ENCODE measurements at places on chromosomes 5 and 9.
A peak's percentile ranks its signal among the peaks of the same experiment; 100 is the strongest.

- no peak for DNase-seq
Measured at GRCh38 chr5:133934311-133934710, 34.1 kb downstream of the C5orf15 start.

- no peak for DNase-seq
Measured at GRCh38 chr5:115069087-115069968, 100.4 kb downstream of the TRIM36 start.

- DNase-seq: no peak
Measured at GRCh38 chr9:31185831-31186230, 1198.6 kb upstream of the ACO1 start.

GRCh38 chr5:181058786-181059296 lies 18.8 kb downstream of the BTNL9 start:
- DNase-seq: no peak

GRCh38 chr9:93346231-93347112 lies 105.0 kb upstream of the FAM120A start:
- DNase-seq: no peak

DNA sequence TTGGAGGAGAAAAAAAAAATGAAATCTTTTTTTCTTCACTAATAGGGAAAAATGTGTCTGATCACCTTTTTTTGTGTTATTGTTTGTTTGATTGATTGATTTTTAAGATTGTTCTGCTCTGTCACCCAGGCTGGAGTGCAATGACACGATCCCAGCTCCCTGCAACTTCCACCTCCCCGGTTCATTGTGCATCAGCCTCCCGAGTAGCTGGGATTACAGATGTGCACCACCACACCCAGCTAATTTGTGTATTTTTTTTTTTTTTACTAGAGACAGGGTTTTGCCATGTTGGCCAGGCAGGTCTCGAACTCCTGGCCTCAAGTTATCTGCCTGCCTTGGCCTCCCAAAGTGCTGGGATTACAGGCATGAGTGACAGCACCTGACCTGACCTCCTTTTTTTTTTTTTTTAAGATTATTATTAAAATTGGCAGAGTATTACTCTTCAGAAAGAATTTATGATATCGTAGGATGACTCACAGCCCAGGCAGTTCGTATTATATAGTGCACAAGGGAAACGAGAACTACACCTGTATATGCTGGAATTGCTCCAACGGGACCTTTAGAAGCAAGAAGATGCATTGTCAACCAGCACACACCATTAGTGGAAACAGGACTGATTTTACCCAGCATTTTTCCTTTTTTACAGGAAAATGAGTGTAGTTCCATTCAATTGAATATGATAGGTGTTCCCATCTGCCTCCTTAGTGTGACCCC lies 27.7 kb downstream of the FUBP3 start:
- DNase-seq: no peak

- DNase-seq: no peak
Measured at GRCh38 chr9:135787776-135788575, 86.0 kb downstream of the KCNT1 start.

DNA sequence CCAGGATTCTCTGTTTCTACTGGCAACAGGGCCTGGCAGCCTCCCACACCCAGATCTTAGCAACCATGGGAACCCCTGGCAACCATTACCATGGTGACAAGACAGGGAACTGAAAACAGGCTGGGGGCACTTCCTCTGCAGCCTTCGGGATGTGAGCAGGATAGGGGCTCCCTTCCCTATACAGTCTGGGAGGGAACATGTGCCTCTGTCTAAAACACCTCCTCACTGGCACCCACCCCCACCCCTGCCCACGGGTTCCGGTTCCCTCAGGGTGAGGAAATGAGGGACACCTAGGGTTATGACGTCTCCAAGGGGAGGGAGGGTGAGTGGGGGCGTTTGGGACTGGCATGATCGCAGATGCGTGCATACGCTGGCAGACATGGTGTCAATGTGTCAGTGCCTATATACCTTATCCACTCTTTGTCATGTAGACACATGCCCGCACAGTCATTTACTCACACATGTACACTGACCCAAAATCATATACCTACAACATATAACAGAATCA lies 3.0 kb upstream of the DNAJB5 start:
- DNase-seq: no peak

DNA sequence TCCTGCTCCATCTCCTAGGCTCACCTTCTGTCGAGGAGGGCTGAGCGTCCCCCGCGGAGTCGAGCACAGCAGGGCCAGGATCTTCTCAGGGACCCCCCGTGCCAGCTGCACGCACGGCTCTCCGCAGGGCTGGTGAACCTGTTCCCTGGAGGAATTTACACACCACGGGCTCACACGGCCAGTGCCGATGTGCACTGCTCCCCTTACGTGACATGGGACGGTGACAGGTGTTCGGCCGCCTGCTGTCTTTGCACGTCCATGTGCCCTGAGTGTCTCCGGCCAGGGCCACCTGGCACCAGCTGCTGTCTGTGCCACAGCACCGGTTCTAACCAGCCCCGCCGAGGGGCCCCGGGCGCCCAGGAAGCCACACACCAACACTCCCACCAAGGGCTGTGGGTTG lies 8.7 kb upstream of the AGPAT2 start:
- no peak for DNase-seq

- DNase-seq: peak; percentile 17
Measured at GRCh38 chr9:76717613-76718012, 46.6 kb upstream of the PCA3 start.

DNA sequence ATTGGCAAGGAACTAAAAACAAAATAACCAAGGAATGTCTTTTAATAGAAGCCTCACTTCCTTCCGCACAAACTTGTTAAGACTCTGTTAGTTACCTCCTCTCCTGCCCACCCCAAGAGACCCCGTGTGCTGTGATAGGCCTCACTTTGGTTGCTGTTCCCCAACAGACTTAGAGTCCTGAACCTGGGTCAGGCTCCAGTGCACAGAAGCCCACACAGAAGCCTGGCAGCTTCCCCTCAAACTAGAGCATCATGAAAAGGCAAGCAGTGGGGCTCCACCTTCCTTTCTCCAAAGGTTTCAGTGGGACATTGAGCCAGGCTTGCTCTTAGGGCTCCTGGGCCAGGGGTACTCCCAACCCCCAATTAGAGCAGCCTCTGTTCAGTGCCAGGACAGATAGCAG lies 230.5 kb downstream of the ESM1 start:
- DNase-seq: no peak

GRCh38 chr5:2929779-2930178 lies 178.3 kb upstream of the IRX2 start:
- DNase-seq: no peak

- no peak for DNase-seq
Measured at GRCh38 chr5:133410335-133410828, 202.0 kb downstream of the FSTL4 start.

DNA sequence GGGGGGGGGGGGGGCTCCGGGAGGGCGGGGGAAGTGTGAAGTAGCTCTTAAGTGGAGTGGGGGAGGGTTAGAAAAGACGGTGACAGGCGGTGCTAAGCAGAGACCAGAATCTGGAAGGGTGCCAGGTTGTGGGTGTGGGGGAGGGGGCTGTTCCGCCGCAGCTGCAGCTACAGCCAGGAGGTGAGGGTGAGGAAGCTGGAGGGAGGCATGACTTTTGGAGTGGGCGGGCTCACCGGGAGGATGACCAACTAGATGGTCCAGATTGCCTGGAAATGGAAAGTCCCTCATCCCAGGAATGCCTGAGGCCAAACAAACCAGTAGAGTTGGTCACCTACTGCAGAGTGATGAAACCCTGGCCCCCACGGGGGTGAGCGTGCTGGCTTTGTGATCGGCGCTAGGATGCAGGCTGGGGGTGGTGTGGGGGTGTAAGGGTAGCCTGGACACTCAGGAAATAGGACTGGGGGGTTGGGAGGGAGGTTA lies 158.1 kb upstream of the SHB start:
- DNase-seq: no peak

DNA sequence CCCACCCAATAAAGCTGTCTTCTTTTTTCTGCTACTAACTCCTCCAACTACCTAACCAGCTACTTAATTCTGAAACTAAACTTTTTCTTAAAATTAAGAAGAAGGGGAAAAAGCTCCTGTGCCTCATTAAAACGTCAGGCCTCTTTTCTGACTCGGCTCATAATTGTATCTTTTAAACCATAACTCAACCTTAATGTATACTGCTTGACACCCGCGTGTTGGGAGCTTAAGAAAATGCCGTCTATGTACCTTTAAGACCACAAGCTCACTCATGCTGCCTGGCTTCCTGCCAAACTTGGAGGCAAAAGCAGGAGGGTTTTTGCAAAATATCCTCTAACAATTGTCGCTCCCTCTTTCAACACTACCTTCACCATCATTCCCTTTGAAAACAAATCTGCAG lies 5.0 kb downstream of the EBF1 start:
- DNase-seq: peak; percentile 42
